ENCODE measurements at places on chromosomes 6 and 20. TPM values are rescaled to one million over a fixed set of nuclear protein-coding genes. Genes with fewer than 3 reads are reported as not detected.
A peak's percentile ranks its signal among the peaks of the same experiment; 100 is the strongest.

- H3K27ac ChIP-seq, result no peak overlapping the region
- H3K36me3 ChIP-seq, result no peaks in the 10 kb centered on the region
- no peak for DNase-seq
- no peak overlapping the region for H3K4me3 ChIP-seq
These were observed 784.4 kb downstream of the MAFB start for GRCh38 chr20:39904476-39905112.

The ABHD16B gene
- not detected for total RNA-seq

DNA sequence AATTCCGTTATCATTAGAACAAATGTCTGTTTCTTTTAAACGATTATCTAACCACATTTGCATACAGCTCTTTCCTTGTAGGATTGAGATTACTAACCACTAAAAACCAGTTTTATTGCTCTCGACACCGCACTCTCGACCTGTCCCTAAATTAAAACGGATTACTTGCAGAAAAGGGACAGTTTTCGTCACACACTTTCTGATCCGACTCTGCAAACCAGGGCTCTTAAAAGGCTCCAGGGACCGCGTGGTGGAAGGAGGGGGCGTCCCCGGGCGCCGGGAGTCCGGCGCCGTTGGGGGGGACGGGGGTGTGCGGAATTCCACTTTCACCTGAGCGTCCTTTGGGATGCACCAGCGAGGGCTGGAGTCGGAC, 731 bp downstream of the MAK start:
- peaks cover 26% of the 10 kb centered on the region for H3K27me3 ChIP-seq
- H3K27ac ChIP-seq, result no peak overlapping the region
- no peaks in the 10 kb centered on the region for H3K36me3 ChIP-seq
- peak overlapping the region; percentile 77 for H3K4me3 ChIP-seq
- peaks cover 10% of the 10 kb centered on the region for H3K4me1 ChIP-seq
- DNase-seq, result no peak

DNA sequence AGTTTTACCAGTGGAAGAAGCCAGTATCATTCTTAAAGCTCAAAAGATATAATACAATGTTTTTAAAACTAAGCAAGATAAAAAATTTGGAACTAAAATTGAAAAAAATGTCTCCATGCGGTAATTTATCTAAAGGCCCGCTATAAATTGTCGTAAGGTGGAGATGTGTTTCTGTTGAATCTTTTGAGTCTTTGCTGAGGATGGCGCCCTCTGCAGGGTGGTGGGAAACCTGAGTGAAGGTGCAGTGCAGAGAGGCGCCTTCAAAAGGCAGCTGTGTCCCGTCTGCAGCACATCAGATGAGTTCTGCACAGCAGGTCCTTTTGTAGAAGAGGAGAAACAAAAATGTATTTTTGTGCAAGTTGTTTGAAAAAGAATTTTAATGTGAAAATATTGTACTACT, 29.4 kb upstream of the KIF25 start:
- H3K36me3 ChIP-seq, result peaks cover 13% of the 10 kb centered on the region
- H3K27ac ChIP-seq, result no peak overlapping the region
- H3K4me3 ChIP-seq, result no peak overlapping the region
- no peaks in the 10 kb centered on the region for H3K4me1 ChIP-seq
- no peaks in the 10 kb centered on the region for H3K27me3 ChIP-seq

The C6orf132 gene
- 6.6 TPM for total RNA-seq

DNA sequence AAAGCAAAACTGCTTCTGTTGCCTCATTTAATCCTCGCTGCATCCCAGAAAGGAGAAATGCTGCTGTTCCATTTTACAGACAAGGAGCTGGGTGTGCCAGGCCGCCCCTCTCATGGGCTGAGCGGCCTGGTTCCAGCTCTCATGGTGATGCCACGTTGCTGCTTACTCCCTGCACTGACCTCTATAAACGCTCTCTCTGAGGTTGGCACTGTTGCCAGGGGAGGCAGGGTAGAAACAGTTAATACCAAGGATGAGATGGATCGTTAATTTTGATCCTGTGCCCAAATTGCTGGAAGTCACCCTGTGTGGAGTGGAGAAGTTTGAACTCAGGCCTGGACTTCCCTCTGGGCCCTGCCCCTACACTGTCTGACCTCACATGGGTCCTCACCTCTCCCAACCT, 25.6 kb downstream of the SIRPA start:
- peaks cover 9% of the 10 kb centered on the region for H3K36me3 ChIP-seq
- no peaks in the 10 kb centered on the region for H3K4me1 ChIP-seq
- no peak for DNase-seq
- no peak overlapping the region for H3K4me3 ChIP-seq
- peaks cover 2% of the 10 kb centered on the region for H3K27me3 ChIP-seq

- peaks cover 13% of the 10 kb centered on the region for H3K36me3 ChIP-seq
- H3K4me1 ChIP-seq, result peaks cover 25% of the 10 kb centered on the region
- H3K27ac ChIP-seq, result peak overlapping the region; percentile 83
- peak; percentile 83 for DNase-seq
These were observed 987 bp upstream of the QKI start for GRCh38 chr6:163413345-163414116.
